ENCODE measurements at places on chromosomes 4 and X.

- DNase-seq = no peak
Measured at GRCh38 chr4:109359040-109359646, 56.7 kb upstream of the COL25A1 start.

DNA sequence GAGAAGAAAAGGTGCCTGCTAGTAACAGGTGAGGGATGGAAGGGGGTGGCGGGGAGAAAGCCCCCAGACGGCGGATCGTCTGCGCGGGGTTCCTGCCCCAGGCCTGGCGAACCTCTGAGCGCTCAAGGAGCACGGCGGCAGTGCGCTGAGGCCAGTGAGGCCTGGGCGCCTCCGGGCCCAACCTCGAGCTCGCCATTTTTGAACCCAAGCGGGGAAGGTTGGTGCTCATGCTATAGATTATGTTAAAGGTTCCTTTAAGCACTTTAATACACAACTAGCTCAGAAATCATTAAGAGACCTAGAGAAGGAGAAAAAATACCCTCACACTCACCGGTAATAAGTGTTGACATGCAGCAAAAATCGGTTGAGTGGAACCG is 7.9 kb downstream of the PITX2 start:
- no peak for DNase-seq

GRCh38 chr4:72418458-72418857 is 150.6 kb downstream of the ADAMTS3 start:
- peak; percentile 11 for DNase-seq

DNA sequence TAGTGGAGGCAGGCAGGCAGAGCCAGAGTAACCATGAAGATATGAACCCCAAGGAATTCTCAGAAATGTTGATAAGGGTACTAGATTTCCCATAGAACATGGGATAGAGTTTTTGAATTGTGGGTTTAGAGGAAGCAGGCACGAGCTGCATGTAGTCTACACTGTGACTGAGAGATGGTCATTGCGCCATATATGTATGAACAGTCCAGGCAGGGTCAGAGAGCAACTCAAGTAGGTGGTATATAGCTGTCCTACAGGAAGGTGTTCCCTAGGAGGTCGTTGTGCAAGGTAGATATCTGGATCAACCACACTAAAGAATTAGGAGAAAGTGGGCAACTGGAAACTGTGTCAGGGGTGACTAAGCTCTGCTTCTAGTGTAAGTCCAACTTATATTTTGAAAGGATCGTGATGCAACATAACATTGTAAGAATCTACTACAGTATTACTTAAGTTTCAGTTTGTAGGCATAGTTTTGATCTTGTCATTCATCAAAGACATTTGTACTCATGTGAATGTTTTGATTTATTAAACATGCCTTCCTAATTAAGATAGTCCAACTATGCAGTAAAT is 94.6 kb downstream of the HPGD start:
- no peak for DNase-seq

GRCh38 chrX:121832446-121832845 is 785.0 kb downstream of the GLUD2 start:
- DNase-seq = no peak

DNA sequence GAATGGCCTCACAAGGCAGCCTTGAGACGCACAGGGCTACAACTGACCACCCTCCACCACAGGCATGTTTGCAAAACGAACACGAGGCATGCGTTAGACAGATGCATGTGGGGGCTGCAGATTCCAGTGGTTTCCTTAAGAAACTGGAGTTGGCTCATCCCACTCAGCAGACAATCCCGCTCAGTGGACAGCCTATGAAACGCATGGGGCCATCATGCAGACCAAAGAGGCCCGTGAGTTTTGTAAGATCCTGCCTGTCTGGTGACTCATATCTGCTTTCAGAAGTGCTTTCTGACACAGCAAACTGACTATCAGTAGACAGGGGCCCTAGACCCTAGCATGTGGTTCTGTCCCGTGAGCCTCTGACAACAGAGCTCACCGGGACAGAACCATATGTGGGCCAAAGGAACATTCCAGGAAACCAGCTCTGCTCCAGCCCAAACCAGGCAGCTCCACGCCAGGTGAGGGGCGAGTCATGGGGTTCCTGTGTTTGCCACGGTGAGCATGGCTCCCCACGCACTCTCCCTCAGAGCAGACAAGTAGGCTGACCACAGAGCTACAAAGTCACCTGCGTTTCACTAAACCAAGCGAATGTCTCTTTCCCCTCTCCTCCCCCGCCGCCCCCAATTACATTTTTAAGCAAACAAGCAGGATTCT is 74.4 kb downstream of the MTMR1 start:
- no peak for DNase-seq

DNA sequence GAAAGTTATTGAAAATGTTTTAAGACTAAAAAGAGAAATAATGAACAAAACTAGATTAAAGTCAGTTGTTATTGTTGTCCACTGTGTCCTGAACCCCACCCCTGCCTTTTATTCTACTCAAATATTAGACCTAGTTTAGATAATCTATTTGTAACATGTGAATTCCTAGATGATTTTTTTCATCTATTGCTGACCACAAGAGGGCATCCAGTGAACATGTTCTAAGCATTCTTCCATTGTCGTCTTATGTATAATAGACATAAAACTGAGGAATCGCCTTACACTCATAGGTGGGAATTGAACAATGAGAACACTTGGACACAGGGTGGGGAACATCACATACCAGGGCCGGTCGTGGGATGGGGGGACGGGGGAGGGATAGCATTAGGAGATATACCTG is 36.4 kb upstream of the HPRT1 start:
- DNase-seq = no peak

- peak; percentile 1 for DNase-seq
Measured at GRCh38 chrX:3638280-3638873, 75.1 kb downstream of the PRKX start.

GRCh38 chr4:41236032-41236431 is 20.7 kb upstream of the UCHL1 start:
- no peak for DNase-seq

- peak; percentile 1 for DNase-seq
Measured at GRCh38 chrX:24241822-24242648, 71.8 kb downstream of the SUPT20HL2 start.

GRCh38 chr4:17132226-17132625 is 233.8 kb upstream of the LDB2 start:
- no peak for DNase-seq

DNA sequence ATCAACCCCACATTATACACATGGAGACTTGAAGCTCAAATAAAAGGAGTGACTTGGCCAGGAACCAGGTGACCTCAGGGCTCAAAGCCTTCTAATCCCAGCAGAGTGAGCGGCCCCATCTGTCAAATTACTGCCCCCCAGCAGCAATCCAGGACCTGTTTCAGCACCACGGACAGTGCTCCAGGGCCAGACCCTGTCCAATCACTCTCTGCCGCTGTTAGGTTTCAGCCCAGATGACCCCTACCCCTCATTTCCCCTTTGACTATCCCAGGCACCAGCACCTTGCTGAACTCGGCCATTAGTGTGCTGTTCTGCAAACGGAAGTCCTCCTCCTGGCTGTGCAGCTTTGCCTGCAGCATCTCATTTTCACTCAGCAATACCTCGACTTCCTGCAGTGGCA is 5.1 kb downstream of the GRIPAP1 start:
- no peak for DNase-seq

DNA sequence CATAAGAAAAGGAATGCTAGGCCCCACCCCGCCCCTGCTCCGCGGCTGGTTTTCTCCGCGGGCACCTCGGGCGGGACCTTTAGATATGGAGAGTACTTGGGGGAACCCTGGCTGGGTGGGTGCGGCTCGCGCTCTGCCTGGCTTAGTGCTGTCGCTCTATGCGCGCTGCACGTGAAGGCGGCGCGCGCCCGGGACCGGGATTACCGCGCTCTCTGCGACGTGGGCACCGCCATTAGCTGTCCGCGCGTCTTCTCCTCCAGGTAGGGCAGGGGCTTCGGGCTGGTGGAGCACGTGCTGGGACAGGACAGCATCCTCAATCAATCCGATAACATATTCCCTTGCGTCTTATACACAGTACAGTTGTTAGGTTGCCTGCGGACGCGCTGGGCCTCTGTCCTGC is 56.0 kb downstream of the MAGEB10 start:
- DNase-seq = no peak

DNA sequence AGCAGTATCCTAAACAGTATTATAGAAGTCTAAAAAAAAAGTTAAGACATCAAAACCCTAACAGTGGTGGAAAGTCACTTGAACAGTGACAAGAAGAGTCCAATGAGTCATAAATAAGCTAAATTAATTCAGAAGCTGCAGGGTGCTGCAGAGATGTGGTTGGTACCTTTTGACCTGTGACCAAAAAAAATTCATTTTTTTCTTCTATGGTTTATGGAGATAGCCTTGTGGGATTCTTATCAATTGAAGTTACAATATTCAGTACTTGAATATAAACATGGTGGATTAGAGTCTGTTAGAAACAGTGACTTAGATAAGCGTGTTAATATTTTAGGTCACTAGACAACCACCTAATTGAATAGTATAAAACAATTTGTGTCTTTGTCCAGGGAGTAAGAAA is 35.4 kb downstream of the CCSER1 start:
- DNase-seq = no peak

- DNase-seq = no peak
Measured at GRCh38 chr4:168514249-168514852, 17.5 kb downstream of the PALLD start.

DNA sequence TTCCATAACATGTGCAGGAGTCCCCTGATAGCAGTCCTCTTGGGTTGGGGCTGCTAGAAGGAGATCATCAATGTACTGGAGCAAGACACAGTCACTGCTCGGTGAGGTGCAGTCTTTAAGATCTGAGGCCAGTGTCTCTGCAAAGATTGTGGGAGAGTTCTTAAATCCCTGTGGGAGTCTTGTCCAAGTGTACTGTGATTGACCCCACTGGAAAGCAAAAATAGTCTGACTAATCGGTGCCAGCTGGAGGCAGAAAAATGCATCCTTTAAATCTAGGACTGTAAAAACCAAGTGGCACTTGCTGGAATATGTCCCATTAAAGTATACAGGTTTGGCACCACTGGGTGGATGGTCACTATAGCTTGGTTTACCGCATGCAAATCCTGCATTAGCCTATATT is 31.1 kb downstream of the SULT1E1 start:
- DNase-seq = no peak

DNA sequence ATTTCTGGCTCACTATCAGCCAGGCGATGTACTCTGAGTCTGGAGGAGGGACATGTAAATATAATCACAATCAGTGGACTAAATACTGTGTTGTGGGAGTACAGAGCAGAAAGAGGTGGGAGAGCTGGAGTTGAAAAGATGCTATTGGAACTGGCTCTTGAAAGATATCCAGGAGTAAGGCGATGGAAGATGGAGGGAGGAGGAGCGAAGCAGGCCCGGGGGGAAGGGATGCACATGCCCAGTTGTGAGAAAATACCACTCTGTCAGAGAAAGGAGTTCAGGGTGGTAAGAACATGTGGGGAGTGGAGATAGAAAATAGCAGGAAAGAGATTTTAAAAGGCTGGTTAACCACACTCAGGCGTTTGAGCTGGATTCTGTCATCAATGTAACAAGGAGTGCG is 216.9 kb upstream of the ETNPPL start:
- no peak for DNase-seq

GRCh38 chr4:172042714-172043114 is 229.5 kb downstream of the GALNTL6 start:
- DNase-seq = no peak

- peak; percentile 47 for DNase-seq
Measured at GRCh38 chr4:24659241-24659961, 75.0 kb upstream of the DHX15 start.

DNA sequence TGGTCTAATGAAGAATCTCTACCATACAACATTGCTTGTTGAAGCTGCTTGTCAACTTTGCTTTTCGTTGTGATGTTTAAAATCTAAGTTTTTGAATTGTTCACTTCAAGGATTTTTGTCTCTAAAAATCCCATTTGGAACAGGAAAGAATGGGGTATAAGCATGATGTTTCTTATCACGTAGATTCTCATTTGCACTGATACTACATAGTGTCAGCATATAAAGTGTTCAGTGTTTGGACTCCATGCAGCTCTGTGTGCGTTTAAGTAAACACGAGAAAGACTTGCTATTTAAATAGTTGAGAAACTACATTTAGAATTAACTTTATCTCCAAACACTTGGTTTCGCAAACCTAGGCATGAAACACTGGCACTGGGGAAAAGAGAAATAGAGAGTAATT is 452.5 kb downstream of the NKX6-1 start:
- no peak for DNase-seq

DNA sequence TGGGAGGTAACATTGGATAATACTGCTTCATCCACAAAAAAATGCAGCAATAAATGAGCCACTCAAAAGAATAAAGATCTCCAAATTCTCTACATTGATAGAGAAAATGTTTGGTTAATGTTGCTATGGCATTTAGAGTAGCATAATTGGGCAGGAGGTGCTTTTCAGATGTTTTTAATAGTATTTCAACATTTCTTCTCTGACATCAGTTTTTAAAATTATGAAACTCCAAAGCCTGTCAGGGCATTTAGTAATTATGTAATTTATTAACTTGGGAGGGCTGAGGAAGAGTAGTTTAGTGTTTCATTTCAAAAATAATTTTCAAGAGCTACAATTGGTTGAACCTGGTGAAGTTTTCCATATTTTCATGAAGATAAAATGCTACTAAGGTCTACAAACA is 211.3 kb upstream of the INTU start:
- DNase-seq = no peak

DNA sequence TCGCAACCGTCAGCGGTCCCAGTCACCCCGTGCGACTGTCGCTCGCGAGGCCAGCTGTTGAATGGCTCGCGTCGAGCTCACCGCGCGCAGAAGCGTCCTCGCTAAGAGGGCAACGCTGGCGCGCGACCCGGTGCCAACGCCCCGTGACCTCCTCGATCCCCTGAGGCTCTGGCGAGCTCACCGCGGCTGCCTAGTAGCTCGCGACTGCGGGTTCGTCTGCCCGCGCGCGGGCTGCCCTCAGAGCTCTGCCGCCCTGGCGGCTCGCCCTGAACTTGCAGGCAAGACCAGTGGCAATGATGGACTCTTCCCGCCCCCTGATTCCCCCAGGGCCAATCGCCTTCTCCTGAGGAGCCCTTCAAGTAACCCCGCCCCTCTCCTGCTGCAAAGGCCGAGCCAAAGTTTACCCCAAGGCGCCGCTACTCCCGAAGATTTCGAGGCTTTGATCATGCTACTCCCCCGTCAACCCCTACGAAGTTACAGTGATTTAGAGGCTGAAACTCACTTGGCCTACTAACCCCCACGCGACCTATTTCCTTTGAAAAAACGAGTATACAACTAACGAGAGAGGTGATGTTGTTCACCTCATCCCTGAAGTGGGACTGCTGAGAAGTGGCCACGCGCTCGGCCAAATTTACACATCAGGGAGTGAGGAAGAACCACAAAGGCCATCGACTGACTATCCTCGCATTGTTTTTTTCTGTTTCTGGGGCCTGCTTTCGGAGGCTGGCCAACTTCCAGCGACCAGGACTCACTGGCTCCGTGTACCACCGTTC is 37.5 kb downstream of the PGRMC1 start:
- DNase-seq = no peak

GRCh38 chr4:108155373-108155772 is 13.4 kb downstream of the LEF1 start:
- no peak for DNase-seq

GRCh38 chr4:11565899-11566298 is 137.2 kb upstream of the HS3ST1 start:
- DNase-seq = no peak

Measured in NCI-H510A (cell line).